Activated CD4-positive, alpha-beta T cell treated with anti-CD3 and anti-CD28 coated beads, Interleukin-2, amount 10 ng/mL, durations not matched to agents 24 days and 14 days (primary cell): ENCODE measurements at places on chromosomes 4 and X. TPM values are rescaled to one million over a fixed set of nuclear protein-coding genes. Genes with fewer than 3 reads are reported as not detected.

DNA sequence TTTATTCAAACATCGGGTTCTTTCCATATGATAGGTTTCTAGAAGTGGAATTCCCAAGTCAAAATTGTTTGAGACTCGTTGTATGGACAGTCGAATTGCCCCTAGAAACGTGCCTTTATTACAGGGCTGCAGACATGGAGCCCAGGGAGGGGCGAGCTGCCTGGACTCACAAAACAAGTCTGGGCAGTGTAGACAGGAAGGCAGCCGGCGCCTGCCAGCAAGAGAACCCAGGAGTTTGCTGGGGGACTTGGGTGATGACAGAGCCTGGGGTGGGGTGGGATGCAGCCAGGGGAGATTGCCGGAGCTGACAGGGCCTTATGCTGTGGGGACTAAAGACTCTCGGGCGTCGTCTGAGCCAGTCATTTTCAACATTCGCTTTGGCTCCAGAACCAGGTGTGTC is 107.4 kb upstream of the MSX1 start:
- H3K27me3 ChIP-seq = peaks cover 8% of the 10 kb centered on the region
- H3K4me3 ChIP-seq = no peak overlapping the region
- no peaks in the 10 kb centered on the region for H3K4me1 ChIP-seq
- no peak overlapping the region for H3K27ac ChIP-seq

Gene SYTL4
- not detected in 2 replicates for total RNA-seq

Gene FRMPD3
- not detected in 2 replicates for total RNA-seq

Gene ZNF711
- total RNA-seq = 0.12 TPM in 2 replicates

GRCh38 chr4:13762130-13762529 is 134.6 kb upstream of the BOD1L1 start:
- H3K27ac ChIP-seq = no peak overlapping the region
- DNase-seq = no peak
- no peak overlapping the region for H3K4me3 ChIP-seq
- no peaks in the 10 kb centered on the region for H3K4me1 ChIP-seq
- H3K36me3 ChIP-seq = no peaks in the 10 kb centered on the region
- H3K27me3 ChIP-seq = no peaks in the 10 kb centered on the region

Gene SH2D1A
- total RNA-seq = 51.7 and 53.9 TPM in 2 replicates

DNA sequence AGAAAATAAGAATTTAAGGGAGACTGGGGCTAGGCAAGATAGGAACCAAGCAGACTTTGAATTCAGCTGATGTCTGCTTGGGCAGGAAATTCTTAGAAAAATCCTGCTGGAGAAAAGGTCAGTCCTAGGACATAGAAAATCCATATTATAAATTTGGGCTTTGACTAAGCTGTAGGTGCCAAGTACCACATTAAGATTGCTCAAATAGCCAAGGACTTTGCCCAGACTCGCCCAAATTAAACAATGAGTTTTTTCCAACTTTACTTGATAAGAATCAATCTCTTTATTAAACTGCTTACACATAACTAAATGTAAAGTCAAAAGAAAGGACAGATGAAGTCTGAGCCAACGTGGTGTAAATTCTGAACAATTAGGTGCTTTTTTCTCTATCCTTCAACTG is 95.4 kb downstream of the FUNDC1 start:
- H3K27ac ChIP-seq = no peak overlapping the region
- H3K4me3 ChIP-seq = no peak overlapping the region
- H3K27me3 ChIP-seq = no peaks in the 10 kb centered on the region
- no peak for DNase-seq

DNA sequence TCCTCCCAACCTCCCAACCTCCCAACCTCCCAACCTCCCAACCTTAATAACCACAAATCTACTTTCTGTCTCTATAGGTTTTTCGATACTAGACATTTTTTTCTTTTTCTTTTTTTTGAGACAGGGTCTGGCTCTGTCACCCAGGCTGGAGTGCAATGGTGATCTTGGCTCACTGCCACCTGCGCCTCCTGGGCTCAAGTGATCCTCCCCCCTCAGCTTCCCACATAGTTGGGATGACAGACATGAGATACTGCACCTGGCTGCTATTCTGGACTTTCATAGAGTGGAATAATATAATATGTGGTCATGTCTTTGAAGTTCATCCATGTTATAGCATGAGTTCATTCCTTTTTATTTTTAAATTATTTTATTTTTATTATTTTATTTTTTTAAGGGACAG is 39.5 kb upstream of the ZFX start:
- H3K4me3 ChIP-seq = no peak overlapping the region
- no peaks in the 10 kb centered on the region for H3K36me3 ChIP-seq
- no peaks in the 10 kb centered on the region for H3K4me1 ChIP-seq
- H3K27ac ChIP-seq = no peak overlapping the region

DNA sequence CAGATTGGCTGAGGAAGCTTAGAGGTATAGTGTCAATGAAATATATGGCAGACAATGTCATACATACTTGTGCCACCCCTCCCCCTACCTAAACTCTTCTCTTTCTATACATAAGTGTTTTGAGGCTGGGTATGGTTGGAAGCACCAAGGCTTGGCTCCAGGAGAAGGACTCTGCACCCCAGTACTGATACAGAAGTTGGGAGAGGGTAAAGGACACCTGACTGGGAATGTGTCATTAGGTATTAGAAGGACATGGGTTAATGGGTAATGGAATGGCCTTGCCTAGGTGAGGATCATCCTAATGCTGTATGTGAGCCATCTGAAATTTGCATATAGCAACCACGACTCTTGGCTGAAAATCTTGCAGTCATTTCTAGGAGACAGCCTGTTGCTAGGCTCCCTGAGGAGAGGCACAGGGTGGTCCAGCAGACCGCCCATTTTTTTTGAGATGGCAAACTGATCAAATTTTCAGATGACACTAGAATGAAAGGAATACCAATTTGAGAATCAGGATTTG is 26.8 kb upstream of the AP1S2 start:
- H3K4me1 ChIP-seq = peaks cover 5% of the 10 kb centered on the region
- H3K4me3 ChIP-seq = no peak overlapping the region
- no peaks in the 10 kb centered on the region for H3K36me3 ChIP-seq
- H3K27me3 ChIP-seq = no peaks in the 10 kb centered on the region
- no peak for DNase-seq

GRCh38 chr4:137705171-137705783 is 173.0 kb upstream of the PCDH18 start:
- no peak for DNase-seq
- no peaks in the 10 kb centered on the region for H3K4me1 ChIP-seq
- no peak overlapping the region for H3K4me3 ChIP-seq
- no peaks in the 10 kb centered on the region for H3K36me3 ChIP-seq
- H3K27me3 ChIP-seq = no peaks in the 10 kb centered on the region

Gene RHOH
- total RNA-seq = 98.1 and 107 TPM in 2 replicates

DNA sequence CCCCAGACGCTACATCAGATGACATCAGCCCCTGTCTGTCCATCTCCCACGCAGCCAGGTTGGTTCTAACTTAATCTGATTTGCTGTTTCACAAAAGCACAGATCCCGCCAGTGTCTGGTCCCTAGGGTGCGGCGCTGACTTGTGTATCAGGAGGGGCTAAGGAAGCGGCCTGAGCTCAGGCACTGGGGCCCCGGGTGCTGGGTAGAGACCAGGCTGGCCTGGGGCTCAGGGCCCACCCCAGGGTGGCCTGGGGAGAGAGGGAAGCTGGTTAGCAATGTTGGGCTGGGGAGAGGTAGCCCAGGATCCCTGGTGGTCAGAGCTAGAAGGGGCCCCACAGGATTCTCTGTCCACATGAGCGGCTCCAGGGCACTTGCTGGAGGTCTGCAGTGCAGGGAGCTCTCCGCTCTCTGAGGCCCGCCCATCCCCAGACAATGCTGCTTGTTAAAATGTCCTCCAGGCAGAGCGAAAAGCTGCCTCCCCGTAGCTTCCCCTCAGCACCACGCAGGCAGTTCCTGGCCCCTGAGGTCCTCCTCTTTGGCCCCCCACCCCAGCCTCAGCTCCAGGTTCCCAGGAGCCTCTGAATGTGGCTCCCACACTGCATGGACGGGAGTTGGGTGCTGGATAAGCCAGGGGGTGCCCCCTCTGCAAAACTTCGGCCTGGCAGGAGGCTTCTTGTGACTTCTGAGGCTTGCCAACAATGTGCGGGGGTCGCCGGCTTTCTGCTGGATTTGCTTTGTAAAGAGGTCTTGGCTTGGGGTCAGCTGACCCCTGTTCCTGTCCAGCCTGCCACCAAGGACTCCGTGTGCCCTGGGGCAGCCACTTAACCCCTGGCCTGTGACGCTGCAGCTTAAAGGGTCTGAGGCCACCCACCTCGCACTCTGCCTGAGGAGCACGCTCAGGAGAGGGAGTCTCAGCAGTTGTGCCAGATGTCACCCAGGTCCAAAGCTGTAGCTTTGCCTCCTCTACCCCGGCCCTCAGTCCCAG is 112.9 kb downstream of the CPZ start:
- no peaks in the 10 kb centered on the region for H3K27me3 ChIP-seq
- no peaks in the 10 kb centered on the region for H3K4me1 ChIP-seq
- DNase-seq = no peak
- H3K36me3 ChIP-seq = no peaks in the 10 kb centered on the region
- H3K4me3 ChIP-seq = no peak overlapping the region

- DNase-seq = no peak
- no peak overlapping the region for H3K27ac ChIP-seq
- no peak overlapping the region for H3K4me3 ChIP-seq
- H3K27me3 ChIP-seq = no peaks in the 10 kb centered on the region
- no peaks in the 10 kb centered on the region for H3K36me3 ChIP-seq
These were observed 238.6 kb downstream of the ASMT start for GRCh38 chrX:1853447-1853846.

GRCh38 chr4:118739022-118739713 is 54.0 kb downstream of the METTL14 start:
- H3K36me3 ChIP-seq = peaks cover 43% of the 10 kb centered on the region
- H3K4me3 ChIP-seq = no peak overlapping the region
- no peak overlapping the region for H3K27ac ChIP-seq
- no peak for DNase-seq

GRCh38 chr4:38499101-38499500 is 164.9 kb upstream of the KLF3 start:
- no peak overlapping the region for H3K4me3 ChIP-seq
- H3K27me3 ChIP-seq = peaks cover 30% of the 10 kb centered on the region
- no peak overlapping the region for H3K27ac ChIP-seq
- H3K36me3 ChIP-seq = no peaks in the 10 kb centered on the region

Gene GK2
- not detected in 2 replicates for total RNA-seq

Gene CT45A5
- not detected in 2 replicates for total RNA-seq

Gene GRPR
- not detected in 2 replicates for total RNA-seq

DNA sequence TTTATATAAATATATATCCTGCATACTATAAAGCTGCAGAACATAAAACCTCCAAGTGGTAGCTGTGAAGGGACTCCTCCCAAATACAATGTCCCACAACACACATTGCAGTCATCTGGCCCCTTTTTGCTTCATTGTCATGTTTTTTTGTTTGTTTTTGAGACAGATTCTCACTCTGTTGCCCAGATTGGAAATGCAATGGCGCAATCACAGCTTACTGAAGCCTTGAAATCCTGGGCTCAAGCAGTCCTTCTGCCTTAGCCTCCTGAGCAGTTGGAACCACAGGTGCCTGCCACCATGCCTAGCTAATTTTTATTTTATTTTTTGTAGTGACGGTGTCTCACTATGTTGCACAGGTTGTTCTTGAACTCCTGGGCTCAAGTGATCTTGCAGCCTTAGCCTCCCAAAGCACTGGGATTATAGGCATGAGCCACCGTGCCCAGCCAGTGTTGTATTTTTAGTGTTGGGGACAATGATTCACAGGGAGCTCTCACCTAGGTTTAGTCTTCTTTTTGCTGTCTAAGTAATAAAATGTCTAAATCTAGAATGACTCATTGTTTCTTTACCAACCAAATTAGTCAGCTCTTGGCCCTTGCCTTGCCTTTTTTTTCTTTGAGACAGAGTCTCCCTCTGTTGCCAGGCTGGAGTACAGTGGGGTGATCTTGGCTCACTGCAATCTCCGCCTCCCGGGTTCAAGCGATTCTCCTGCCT is 24.0 kb upstream of the XIAP start:
- no peak overlapping the region for H3K27ac ChIP-seq
- peaks cover 5% of the 10 kb centered on the region for H3K27me3 ChIP-seq

DNA sequence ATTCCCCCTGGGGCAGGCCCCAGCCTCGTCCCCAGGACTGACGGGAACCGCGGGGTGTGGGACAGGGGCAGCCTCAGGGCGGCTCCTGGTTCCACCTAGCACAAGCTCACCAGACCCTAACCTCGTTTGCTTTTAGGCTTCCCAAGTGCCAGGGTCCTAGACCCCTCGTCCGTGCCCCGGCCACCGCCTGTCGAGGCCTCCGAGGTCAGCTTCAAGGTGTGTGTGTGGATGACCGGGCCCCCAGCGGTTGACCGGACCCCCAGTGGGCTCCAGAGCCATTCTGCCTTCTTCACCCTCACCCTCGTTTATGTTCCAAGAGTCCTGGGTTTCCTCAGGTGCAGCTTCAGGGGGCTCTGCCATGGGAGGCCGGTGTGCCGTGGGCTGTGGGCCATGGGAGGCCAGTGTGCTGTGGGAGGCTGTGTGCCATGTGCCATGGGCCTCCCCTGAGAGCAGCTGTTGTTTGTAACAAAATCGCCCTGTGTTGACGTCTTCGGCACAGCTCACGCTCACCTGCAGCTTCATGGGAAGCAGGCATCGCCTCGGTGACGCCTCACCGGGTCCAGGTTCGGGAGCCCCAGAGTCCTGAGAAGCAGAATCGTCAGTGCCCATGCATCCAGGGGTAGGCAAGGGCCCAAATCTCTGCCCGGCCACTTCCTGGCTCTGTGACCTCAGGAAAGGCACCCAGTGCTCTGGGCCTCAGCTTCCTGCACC is 43.0 kb upstream of the HMX1 start:
- H3K27me3 ChIP-seq = no peaks in the 10 kb centered on the region
- no peaks in the 10 kb centered on the region for H3K4me1 ChIP-seq
- no peak overlapping the region for H3K4me3 ChIP-seq
- no peaks in the 10 kb centered on the region for H3K36me3 ChIP-seq
- peak; percentile 19 for DNase-seq

DNA sequence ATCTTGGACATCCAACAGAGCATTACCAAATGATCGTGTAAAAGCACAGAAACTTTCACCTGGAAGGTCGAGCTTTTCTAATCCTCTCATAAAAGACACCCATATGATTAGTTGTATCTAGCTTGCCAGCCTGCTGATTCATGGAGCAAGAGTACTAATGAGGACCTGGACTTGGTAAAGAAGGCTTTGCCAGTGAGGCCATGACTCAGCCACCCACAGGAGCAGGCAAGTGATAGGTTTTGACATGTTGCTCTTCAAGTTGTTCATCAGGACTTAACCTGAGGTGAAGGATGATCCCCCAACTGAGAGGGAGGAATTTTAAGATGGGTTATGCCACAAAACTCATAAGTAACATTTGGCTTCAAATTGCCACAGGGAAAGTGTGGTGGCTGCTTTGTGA is 24.7 kb upstream of the EPGN start:
- no peaks in the 10 kb centered on the region for H3K4me1 ChIP-seq
- H3K36me3 ChIP-seq = no peaks in the 10 kb centered on the region
- no peak overlapping the region for H3K4me3 ChIP-seq
- no peaks in the 10 kb centered on the region for H3K27me3 ChIP-seq
- H3K27ac ChIP-seq = no peak overlapping the region
- DNase-seq = no peak
